ENCODE measurements at places on chromosomes 1 and 21.
A peak's percentile ranks its signal among the peaks of the same experiment; 100 is the strongest.

GRCh38 chr1:31371121-31371959 lies 1.5 kb downstream of the FABP3 start:
- DNase-seq, result no peak

- DNase-seq, result peak; percentile 57
These were observed 1.1 kb upstream of the GUCA2A start for GRCh38 chr1:42165511-42166210.

- no peak for DNase-seq
These were observed 126.6 kb downstream of the KCNT2 start for GRCh38 chr1:196481616-196482015.

- peak; percentile 46 for DNase-seq
These were observed 953 bp upstream of the NDUFS2 start for GRCh38 chr1:161200992-161201835.

DNA sequence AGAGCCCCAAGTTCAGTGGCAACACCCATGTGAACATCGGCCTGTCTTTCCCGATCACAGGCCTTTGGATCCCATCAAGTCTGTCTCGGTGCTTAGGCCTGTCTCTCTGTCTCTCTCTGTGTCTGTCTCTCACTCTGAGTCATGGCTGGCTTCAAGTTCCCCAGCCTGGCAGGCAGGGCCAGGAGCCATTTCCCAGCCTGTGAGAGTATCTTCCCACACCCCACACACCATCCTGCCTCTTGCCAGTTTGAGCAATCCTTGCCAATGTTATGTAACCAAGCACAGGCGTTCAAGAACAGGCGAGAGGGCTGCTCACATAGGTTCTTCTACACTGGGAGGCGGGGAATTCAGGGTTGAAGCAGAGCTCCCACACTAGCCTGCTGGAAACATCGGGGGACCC lies 70.0 kb upstream of the TMEM51 start:
- no peak for DNase-seq

DNA sequence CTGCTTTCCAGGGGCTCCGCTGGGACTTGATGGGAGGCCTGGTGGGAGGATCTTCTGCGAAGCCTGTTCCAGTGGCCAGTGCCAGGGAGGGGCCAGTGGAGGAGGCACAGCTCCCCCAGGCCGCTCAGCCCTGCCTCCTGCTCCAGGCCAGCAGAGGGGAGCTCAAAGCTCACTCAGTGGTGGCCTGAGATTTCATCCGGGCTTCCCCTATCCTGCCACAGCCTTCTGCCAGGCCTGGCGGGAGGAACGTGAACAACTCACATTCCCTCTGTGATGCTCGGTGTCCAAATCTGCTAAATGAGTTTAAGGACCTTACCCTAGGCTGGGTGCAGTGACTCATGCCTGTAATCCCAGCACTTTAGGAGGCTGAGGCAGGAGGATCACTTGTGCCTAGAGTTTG lies 3.3 kb downstream of the CLCNKB start:
- no peak for DNase-seq

- no peak for DNase-seq
These were observed 553.9 kb downstream of the DPYD start for GRCh38 chr1:97366984-97367383.

DNA sequence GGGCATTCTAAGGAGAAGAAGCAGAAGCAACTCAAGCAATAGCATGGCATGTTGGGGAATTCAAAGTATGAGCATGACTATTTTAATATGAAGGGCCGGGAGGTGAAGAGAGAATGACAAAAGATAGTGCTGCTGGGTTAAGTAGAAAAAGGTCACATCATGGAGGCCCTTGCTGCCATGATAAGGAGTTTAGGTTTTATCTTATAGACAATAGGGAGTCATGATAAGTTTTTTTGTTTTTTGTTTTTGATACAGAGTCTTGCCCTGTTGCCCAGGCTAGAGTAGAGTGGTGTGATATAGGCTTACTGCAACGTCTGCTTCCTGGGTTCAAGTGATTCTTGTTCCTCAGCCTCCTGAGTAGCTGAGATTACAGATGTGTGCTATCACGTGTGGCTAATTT lies 3.1 kb downstream of the BNIPL start:
- no peak for DNase-seq

- DNase-seq, result no peak
These were observed 8.0 kb upstream of the BRWD1 start for GRCh38 chr21:39321424-39321823.

DNA sequence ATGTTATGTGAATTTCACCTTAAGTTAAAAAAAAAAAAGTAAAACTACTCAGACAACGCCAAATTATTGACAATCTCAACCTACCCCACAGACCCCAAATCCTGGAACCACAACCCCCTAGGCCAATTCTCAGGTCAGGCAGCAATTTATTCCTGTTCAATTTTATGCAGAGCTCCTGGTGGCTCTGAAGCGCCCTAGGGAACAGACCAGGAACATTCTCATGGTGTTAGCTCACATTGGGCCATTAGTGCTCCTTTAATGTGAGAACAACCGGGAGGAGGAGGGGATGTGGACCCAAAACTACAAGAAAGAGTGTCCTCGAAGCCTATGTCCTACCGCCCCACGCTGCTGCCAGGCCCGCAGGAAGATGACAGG lies 403 bp upstream of the PSEN2 start:
- DNase-seq, result no peak

DNA sequence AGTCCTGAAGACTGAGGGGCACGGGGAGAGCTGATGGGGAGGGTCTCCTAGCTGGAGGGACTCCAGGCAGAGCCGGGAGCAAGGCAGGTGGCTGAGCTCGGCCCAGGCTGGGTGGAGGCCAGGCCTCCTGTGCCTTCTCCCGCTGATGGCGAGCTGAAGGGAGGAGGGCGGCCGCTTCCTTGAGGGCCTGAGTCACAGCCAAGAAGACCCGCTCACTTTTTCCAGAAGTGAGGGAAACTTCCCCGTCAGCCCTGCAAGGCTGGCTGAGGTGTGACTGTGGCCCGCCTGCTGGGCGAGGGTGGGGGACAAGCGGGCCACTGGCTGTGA lies 1.7 kb upstream of the VWA1 start:
- no peak for DNase-seq

- no peak for DNase-seq
These were observed 60.0 kb downstream of the BACE2 start for GRCh38 chr21:41228006-41228370.

- no peak for DNase-seq
These were observed 24.6 kb downstream of the SORT1 start for GRCh38 chr1:109373126-109373525.

Measured in adipocyte (in vitro differentiated cells).